Umbilical cord (tissue), 2 donors: ENCODE measurements at places on chromosomes 12 and 14.

DNA sequence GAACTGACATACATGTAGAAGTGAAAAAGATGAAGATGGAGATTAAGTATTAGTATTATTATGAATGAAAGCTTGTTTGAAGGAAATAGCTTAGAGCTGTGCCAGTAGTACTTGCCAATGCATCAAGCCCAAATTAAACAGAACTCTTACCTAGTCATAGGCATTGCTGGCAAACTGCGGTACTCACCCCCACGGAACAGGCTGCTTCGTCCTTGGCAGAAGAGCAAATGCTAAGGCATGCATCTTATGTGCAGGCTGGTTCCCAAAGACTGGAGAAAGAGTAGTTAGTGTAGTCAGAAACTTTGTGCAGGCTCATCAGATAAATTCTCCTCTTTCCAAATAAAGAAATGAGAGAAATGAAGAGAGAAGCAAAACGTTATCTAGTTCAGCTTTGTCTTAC, 134.8 kb downstream of the CCDC59 start:
- DNase-seq: no peak

DNA sequence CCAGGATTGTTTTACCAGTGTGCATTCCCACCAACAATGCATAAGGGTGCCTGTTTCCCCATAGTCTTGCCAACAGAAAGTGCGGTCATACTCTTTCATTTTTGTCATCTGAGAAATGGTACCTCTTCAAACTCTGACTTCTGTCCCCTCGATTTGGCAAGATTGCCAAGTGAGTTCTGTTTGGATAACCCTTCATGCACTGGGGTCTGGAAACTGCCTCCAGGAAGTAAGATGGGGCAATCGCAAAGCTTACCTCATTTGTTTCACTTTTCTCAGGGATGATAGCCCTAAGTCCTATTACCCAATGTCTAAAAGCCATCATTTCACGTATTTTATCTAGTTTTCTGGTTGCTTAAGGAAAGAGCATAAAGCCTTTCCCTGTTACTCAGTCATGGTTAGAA, 28.6 kb upstream of the NR1H4 start:
- DNase-seq: no peak

DNA sequence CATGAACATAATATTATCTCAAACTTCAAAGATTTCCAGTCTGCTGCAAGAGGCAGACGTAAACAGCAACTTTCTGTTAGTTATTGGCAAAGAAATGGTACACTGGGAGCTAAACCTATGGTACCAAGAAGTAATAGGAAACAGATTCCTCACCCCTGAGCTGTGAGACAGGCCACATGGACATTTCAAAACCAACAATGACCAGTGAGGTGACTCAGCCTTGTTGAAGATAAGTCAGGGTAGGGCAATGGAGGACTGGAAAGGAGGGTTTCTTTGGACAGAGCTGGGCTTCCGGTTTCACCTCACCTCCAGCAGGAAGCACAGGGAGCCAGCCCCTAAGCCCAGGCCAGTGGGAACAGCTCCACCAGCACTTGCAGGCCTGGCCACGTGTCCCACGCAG, 1320.5 kb downstream of the AACS start:
- DNase-seq: no peak

DNA sequence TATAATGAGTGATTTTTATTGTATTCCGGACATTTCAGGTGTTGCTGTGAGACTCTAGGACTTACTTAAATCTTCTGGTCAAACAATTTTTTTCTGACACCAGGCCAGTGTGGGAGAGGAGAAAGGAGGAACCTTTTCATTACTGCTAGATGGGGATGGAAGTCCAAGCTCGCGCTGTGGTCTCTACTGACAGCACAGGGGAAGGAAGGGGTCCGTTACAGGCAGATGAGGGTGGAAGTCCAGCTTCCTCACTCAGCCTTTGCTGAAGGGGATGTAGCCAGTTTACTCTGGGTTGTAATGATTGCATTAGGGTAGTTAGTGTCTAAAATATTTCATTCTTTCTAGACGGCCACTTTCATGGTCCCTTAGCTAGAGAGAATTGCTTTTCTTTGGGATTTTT, 26.3 kb upstream of the ST8SIA1 start:
- DNase-seq: peak; percentile 11

DNA sequence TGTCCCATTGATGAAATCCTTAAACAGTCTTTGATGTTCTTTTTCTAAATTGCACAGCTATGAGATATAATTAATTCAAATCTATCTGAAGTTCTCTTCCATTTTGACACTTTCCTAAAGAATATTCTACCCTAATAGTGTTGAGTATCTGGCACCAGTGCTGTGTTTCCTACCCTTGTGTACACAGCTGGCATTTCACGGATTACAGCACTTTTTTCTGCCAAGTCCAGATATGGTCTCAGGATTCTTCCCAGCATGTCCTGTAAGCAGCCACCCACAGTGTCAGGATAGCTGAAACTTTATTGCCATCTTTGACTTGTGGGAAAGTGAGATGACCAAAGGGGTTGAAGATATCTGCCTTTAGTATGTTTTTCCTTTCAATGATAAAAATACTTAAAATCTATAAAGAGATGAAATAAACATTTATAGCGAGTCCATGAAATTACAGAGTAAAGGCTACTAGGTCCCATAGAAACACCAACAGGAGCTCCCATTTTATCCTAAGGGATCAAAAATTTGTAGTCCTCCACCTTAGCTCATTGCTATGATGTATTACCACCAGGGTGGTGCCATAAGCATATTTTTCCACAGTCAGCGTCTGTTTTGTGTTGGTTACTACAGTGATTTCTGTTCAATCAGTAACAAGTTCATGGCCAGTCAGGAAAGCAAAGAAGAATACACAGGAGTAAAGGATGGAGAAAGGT, 96.7 kb downstream of the TRHDE start:
- no peak for DNase-seq

DNA sequence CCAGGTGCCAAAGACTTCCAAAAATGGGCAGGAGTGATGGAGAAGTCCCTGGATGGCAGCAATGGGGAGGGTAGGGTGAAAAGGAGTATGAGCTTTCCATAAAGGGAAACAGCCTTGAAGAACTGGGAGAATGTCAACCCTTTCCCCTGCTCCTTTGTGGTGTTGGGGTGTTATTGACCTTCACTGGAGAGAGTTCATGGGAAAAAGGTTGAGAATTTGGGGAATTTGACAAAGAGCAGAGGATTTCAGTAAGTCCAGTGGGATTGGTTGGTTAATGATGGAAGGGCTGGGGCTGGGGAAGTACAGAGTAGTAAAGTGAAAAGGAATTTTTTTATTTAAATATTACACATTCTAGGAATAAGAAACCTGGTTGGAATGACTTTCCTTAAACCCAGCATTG, 116.6 kb downstream of the ERC1 start:
- no peak for DNase-seq

DNA sequence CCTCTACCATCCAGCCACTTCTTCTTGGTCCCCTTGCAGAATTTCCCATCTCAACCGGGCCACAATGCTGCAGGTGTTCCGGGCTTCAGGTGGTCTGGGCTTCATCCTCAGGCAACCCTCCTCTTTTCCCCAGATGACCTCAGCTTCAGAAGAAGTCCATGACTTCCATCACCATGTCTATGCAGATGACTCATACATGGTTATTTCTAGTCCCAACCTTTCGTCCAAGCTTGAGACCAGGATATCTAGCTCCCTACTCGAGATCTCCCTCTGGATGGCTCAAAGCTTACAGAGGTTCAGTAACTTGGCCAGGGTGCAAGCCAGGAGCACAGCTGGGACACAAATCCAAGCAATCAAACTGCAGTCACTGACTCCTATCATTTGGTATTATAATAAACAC, 154.6 kb upstream of the NOS1 start:
- DNase-seq: no peak

DNA sequence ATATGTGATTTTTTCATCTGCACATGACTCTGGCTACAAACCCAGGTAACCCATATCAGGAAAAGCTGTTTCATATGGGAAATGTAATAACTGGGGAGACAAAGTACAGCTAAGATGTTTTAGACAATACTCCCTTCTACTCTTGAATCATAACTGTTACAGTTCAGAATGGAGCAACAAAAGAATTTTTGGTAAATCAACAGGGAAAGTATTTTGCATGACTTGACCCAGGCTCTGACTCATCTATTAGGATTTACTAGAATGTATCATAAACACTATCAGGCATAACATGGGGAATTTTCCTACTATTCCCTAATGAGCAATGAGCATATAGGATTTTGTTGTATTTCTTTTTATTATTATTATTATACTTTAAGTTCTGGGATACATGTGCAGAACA, 553.0 kb downstream of the SLC16A7 start:
- no peak for DNase-seq

- DNase-seq: no peak
These were observed 4.4 kb upstream of the CFL2 start for GRCh38 chr14:34718750-34719304.

- no peak for DNase-seq
These were observed 8.0 kb upstream of the LGMN start for GRCh38 chr14:92756446-92756845.

DNA sequence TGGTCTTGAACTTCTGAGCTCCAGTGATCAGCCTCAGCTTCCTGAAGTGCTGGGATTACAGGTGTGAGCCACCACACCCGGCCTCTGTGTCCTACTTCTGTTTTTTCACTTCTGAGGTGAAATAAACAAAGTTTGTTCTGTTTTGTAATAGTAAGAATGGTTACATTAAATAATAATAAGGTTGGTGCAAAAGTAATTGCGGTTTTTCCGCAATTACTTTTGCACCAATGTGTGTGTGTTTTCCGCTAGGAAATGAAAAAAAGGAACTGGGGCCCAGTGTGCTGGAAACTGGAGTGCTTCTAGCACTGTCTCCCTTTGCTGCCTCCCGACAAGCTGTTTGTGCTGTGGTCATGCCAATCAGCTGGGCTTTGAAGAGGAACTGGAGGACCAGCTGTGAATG, 140.9 kb downstream of the NTS start:
- DNase-seq: no peak

GRCh38 chr12:46402941-46403718, 30.6 kb upstream of the SLC38A2 start:
- DNase-seq: no peak

DNA sequence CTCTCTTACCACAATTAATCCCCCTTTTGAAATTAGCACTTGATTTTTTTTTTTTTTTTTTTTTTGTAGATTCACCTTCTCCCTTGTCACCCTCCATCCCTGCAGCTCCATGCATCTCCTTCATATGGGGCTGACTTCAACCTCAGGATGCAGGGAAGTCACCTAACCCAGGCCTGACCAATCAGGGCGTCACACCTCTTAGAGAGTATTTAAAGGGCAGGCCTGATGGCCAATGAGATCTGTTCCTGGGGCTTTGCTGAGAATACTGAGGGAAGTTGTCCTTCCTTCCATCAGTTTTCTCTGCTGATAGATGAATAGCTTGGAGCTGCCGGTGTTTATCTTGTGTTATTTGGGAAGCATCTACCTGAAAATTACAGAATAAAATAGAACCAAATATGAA, 1104.7 kb upstream of the TMEM132C start:
- no peak for DNase-seq

- no peak for DNase-seq
These were observed 17.4 kb downstream of the ZFYVE21 start for GRCh38 chr14:103732868-103733620.

DNA sequence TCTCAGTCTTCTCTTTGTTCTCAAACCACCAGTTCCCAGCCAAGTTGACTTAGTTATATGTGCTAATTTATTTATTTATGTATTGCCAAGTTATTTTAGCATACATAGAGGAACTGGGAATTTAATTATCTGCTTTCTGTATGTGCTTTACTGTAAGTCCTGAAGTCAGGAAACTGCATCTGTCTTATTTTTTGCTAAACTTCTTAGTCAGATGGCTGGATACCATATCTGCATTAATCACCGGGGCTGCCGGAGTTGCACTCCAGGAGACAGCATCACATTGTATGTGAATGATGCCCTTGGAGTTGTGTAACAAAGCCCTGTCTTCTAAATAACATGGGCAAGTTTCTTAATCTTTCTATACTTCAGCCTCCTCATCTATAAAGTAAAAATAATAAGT, 96.2 kb downstream of the MON2 start:
- DNase-seq: no peak

DNA sequence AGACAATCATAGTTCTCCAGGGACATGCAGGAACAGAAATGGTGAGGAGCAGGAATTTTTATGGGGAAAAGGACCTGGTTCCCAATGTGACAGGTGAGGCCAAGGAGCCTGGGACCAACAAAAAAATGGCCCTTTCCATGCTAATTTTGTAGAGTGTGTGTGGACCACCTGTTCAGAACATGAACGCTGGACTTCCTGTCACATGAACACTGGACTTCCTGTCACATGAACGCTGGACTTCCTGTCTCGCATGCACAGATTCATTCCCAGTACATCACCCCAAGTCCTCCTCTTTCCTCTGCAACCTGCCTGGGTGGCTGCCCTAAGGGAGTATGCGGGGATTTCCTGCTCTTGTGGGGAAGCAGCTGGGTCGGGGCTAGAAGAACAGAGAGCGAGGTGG, 10.1 kb downstream of the FGF6 start:
- no peak for DNase-seq
